Sigmoid colon (tissue), 7 donors: ENCODE measurements at places on chromosomes 6 and 20. TPM values are rescaled to one million over a fixed set of nuclear protein-coding genes. Genes with fewer than 3 reads are reported as not detected.

GRCh38 chr20:53870426-53871315 lies 199.7 kb downstream of the BCAS1 start:
- no peak for DNase-seq
- H3K4me3 ChIP-seq = no peak overlapping the region
- H3K27ac ChIP-seq = no peak overlapping the region
- H3K27me3 ChIP-seq = no peaks in the 10 kb centered on the region
- no peaks in the 10 kb centered on the region for H3K4me1 ChIP-seq

GRCh38 chr6:166395778-166396177 lies 13.0 kb upstream of the MPC1 start:
- H3K27ac ChIP-seq = no peak overlapping the region
- no peak for DNase-seq
- H3K4me3 ChIP-seq = no peak overlapping the region
- H3K4me1 ChIP-seq = no peaks in the 10 kb centered on the region
- no peaks in the 10 kb centered on the region for H3K36me3 ChIP-seq
- H3K27me3 ChIP-seq = peaks cover 28% of the 10 kb centered on the region

GRCh38 chr6:3758842-3759144 lies 7.3 kb upstream of the PXDC1 start:
- H3K27ac ChIP-seq = no peak overlapping the region
- H3K27me3 ChIP-seq = no peaks in the 10 kb centered on the region
- no peak overlapping the region for H3K4me3 ChIP-seq
- H3K36me3 ChIP-seq = no peaks in the 10 kb centered on the region
- no peaks in the 10 kb centered on the region for H3K4me1 ChIP-seq

DNA sequence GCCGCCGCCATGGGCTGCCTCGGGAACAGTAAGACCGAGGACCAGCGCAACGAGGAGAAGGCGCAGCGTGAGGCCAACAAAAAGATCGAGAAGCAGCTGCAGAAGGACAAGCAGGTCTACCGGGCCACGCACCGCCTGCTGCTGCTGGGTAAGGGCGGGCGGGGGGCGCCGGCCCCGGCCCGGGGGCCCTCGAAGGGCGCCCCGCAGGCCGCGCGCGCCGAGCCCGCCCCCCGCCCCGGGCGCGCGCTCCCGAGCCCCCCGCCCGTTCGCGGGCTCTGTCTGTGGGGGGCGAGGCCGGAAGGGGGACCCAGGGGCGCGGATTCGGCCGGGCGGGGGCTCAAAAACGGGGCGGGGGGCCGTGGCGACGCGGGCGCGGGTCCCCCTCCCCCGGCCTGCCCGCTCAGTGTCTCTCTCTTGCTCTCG lies 39.2 kb downstream of the GNAS start:
- DNase-seq = peak; percentile 70
- peak overlapping the region; percentile 84 for H3K4me3 ChIP-seq
- H3K36me3 ChIP-seq = no peaks in the 10 kb centered on the region
- H3K27me3 ChIP-seq = no peaks in the 10 kb centered on the region
- H3K27ac ChIP-seq = peak overlapping the region; percentile 99

DNA sequence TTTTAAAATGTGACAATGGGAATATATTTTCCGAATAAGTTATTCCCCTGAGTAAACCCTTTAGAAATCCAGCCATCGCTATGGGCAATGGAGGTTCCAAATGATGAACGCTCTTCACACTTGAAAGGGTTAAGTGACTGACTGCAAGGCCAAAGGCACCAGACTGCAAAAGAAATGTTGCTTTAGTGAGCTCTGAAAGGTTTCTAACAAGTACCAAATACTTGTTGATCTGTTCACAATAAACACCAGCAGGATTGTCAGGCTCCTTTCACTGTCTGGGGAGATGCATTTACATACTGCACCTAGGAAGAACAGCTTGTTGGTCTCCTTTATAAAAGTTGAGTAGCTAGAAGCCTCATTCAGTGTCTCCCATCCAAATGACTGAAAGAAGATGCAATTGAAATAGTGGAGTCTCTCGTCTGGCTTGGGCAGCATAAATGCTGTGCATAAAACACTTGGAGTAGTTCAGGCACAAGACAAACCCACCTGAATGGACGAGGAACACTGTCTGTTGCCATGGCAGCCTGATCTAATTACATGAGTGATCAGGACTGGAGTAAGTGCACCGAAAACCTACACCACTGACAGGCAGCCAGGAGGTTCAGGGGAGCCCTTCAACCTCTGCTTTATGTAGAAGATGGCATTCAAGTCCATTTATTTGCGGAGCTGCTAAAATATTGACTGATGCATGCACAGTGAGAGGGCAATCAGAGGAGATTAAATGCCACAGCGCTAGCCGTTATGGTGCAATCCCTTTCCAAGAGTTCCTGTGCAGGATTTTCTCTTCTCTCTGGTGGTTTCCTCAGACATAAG lies 2.9 kb downstream of the ATXN1 start:
- H3K27ac ChIP-seq = peak overlapping the region; percentile 99
- H3K36me3 ChIP-seq = no peaks in the 10 kb centered on the region
- no peak for DNase-seq
- H3K27me3 ChIP-seq = no peaks in the 10 kb centered on the region

GRCh38 chr6:157203764-157204163 lies 119.6 kb downstream of the TMEM242 start:
- no peak for DNase-seq
- no peaks in the 10 kb centered on the region for H3K4me1 ChIP-seq
- H3K27ac ChIP-seq = no peak overlapping the region
- no peak overlapping the region for H3K4me3 ChIP-seq
- peaks cover 42% of the 10 kb centered on the region for H3K36me3 ChIP-seq
- H3K27me3 ChIP-seq = no peaks in the 10 kb centered on the region

- H3K27me3 ChIP-seq = no peaks in the 10 kb centered on the region
- H3K36me3 ChIP-seq = no peaks in the 10 kb centered on the region
- peak overlapping the region; percentile 89 for H3K4me3 ChIP-seq
- no peak for DNase-seq
- H3K4me1 ChIP-seq = peaks cover 36% of the 10 kb centered on the region
- peak overlapping the region; percentile 91 for H3K27ac ChIP-seq
These were observed 762 bp upstream of the TCEA2 start for GRCh38 chr20:64062276-64062595.

GRCh38 chr6:27812805-27813492 lies 99.2 kb downstream of the OR2B2 start:
- peaks cover 18% of the 10 kb centered on the region for H3K4me1 ChIP-seq
- no peak overlapping the region for H3K4me3 ChIP-seq
- peaks cover 86% of the 10 kb centered on the region for H3K27me3 ChIP-seq
- H3K36me3 ChIP-seq = no peaks in the 10 kb centered on the region

- H3K27me3 ChIP-seq = no peaks in the 10 kb centered on the region
- H3K27ac ChIP-seq = no peak overlapping the region
- no peak for DNase-seq
- H3K4me3 ChIP-seq = no peak overlapping the region
These were observed 244.5 kb downstream of the MAFB start for GRCh38 chr20:40444516-40444915.

DNA sequence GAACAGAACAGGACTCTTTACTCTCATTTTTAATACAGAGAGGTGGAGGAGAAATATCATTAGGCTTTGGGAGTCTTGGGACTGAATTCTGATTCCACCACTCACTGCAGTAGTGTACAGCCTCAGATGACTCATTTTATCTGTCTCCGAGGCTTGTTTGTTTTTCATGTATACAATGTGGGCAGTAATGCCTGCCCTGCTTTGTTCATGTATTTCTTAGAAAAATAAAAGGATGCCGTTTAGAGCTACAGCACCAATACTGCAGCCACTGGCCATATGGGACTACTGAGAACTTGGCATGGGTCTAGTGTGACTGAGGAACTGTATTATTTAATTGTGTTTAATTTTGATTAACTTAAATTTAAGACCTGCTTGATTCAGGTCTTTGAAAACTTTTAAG lies 41.2 kb upstream of the JAG1 start:
- H3K36me3 ChIP-seq = no peaks in the 10 kb centered on the region
- no peak overlapping the region for H3K4me3 ChIP-seq
- H3K27me3 ChIP-seq = no peaks in the 10 kb centered on the region
- H3K4me1 ChIP-seq = no peaks in the 10 kb centered on the region

GABRR1 gene
- not detected for total RNA-seq

TSPO2 gene
- total RNA-seq = not detected

ZSCAN16 gene
- total RNA-seq = 1.4 TPM

C20orf202 gene
- not detected for total RNA-seq

CD24 gene
- 13.2 TPM for total RNA-seq

CCN6 gene
- not detected for total RNA-seq

GNL1 gene
- 31.8 TPM for total RNA-seq

RUNX2 gene
- total RNA-seq = 4.5 TPM

BIRC7 gene
- total RNA-seq = not detected

ACTL10 gene
- total RNA-seq = 0.66 TPM

SIRPG gene
- not detected for total RNA-seq
